ENCODE measurements at places on chromosomes 3 and 15.

GRCh38 chr3:55609230-55609827 lies 122.2 kb upstream of the WNT5A start:
- no peak for DNase-seq

- DNase-seq, result no peak
Observed at GRCh38 chr15:62377736-62378480, 212.8 kb upstream of the C2CD4B start.

DNA sequence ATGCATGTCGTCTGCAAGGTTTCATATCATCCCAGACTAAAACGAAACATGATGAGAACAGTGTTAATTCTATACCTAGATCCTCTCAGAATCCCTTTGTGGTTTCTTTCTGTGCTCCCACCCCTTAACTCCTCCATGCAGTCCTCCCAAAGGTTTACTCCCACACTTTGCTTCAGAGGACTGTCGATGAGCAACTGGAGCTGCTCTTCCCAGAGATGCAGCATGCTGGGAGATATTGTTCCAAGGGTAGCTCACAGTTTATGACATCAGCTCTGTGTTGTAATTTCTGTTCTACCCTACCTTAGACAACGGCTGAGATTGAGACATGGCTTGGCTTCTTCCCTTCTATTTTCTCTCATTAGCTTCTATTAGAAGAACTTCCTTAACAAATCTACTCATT lies 313.0 kb upstream of the COL8A1 start:
- DNase-seq, result no peak

DNA sequence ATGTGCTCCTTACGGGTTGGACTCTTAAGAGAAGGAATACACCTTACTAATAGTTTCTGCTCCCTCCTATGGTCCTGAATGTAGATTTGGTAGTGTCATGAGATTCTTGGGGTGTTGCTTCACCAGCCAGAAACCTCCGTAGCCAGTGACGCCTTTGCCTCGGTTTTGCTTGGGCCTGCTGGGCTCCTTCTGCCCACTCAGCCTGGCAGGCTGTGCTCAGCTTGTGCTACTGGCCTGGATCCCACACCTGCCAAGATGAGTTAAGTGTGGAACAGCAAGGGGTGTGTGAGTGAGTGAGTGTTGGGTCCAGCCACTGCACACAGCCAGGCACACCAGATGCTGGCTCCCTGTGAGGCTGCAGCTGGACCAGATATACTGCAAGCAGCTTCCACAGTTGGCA lies 560.1 kb downstream of the NLGN1 start:
- no peak for DNase-seq

DNA sequence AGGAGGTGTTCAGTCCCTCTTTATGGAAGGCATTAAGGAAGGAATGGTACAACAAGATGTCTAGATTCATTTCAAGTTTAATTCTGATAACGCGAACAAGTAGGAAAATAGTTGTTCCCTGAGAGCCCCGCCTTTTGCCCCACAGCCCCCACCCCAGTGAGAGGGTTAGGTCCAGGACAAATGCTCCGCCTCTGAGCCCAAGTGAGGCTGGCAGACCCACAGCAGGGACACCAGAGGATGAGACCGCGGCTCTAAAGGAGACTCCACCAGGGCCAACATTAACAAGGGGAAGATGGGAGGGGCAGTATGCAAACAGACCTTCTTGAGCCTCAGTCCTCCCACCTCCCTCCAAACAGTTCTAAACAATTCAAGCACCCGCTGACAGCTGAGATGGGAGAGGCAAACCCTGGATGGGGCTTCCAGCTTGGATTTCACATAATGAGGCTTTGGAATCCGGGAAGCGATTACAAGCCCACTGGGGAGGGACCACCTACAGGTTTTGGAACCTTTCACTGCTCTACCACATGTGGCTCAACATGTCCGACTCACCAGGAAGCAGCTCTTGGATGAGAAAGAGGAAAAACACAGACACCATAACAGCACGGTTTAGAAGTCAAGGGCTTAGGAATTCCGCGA lies 42.9 kb upstream of the IREB2 start:
- no peak for DNase-seq
